ENCODE measurements at places on chromosomes 13 and 19.
A peak's percentile ranks its signal among the peaks of the same experiment; 100 is the strongest.

DNA sequence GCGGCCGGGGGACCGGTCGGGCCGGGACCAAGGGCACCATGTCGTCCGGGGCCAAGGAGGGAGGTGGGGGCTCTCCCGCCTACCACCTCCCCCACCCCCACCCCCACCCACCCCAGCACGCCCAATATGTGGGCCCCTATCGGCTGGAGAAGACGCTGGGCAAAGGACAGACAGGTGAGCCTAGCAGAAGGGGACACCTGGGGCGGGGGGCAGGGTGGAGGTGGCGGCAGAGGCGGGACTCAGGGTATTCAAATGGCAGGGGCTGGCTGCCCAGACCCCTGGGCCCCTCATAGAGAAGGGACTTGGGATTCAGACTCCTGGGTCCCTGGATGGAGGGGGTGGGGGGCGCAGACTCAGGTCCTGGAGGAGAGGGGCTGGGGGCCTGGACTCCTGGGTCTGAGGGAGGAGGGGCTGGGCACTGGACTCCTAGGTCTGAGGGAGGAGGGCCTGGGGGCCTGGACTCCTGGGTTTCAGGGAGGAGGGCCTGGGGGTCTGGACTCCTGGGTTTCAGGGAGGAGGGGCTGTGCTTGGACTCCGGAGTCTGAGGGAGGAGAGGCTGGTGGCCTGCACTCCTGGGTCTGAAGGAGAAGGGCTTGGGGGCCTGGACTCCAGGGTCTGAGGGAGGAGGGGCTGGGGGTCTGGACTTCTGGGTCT is 735 bp downstream of the BRSK1 start:
- H3K4me3 ChIP-seq: no peak overlapping the region
- H3K36me3 ChIP-seq: no peaks in the 10 kb centered on the region
- no peaks in the 10 kb centered on the region for H3K27me3 ChIP-seq
- no peak overlapping the region for H3K27ac ChIP-seq

DNA sequence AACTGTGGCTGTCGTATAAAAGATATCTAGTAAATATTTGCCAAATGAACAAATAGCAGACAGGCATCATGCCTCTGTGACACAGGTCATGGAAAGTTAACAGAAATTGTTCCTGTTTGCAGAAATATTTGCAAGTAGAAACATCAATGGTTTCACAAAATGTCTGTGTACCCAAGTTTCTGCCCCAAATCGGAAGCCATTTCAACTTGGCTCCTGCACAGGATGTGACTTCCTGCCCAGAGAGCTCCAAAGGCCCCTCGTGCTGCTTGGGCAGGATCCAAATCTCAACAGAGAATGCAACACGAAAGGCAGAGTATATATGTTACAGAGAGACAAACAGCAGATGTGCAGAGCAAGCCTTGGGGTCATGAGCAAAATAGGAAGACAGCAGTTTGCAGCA is 95.5 kb upstream of the SERP2 start:
- H3K27me3 ChIP-seq: no peaks in the 10 kb centered on the region
- peak; percentile 44 for DNase-seq
- peaks cover 38% of the 10 kb centered on the region for H3K4me1 ChIP-seq
- no peak overlapping the region for H3K4me3 ChIP-seq
- H3K27ac ChIP-seq: no peak overlapping the region

DNA sequence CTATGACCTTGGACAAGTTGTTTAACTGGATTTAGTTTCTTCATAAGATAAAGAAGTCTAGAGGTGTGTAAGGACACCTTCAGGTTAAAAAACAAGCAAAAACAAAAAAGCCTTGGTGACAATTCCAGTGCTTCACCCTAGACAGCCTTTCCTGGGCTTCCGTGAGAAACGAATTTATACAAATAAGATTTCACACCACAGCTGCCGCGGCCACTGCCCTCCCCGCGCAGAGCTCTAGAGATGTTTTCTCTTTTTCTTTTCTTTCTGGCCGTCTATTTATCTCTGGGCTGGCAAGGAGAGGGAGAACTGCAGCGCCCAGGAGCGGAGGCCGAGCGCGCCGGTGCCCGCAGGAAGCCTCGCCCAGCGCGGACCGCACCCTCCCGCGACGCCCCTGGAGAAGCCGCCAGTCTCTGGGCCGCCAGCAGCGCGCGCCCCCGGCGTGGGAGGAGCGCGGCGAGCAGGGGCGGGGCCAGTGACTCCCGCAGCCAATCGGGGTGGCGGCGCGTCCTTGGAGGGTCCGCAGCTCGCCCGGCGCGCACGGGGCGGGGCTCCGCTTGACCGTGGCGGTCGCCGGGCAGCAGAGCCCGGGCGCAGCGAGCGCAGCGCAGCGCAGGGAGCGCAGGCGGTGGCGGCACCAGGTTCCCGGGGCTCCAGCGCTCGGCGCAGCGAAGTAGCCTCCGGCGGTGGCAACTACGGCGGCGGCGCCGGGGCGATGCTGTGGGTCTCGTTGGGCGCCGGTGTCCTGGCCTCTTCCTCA is 107.0 kb downstream of the RXFP2 start:
- H3K36me3 ChIP-seq: no peaks in the 10 kb centered on the region
- peaks cover 11% of the 10 kb centered on the region for H3K4me1 ChIP-seq
- H3K27me3 ChIP-seq: peaks cover 8% of the 10 kb centered on the region
- no peak overlapping the region for H3K27ac ChIP-seq

DNA sequence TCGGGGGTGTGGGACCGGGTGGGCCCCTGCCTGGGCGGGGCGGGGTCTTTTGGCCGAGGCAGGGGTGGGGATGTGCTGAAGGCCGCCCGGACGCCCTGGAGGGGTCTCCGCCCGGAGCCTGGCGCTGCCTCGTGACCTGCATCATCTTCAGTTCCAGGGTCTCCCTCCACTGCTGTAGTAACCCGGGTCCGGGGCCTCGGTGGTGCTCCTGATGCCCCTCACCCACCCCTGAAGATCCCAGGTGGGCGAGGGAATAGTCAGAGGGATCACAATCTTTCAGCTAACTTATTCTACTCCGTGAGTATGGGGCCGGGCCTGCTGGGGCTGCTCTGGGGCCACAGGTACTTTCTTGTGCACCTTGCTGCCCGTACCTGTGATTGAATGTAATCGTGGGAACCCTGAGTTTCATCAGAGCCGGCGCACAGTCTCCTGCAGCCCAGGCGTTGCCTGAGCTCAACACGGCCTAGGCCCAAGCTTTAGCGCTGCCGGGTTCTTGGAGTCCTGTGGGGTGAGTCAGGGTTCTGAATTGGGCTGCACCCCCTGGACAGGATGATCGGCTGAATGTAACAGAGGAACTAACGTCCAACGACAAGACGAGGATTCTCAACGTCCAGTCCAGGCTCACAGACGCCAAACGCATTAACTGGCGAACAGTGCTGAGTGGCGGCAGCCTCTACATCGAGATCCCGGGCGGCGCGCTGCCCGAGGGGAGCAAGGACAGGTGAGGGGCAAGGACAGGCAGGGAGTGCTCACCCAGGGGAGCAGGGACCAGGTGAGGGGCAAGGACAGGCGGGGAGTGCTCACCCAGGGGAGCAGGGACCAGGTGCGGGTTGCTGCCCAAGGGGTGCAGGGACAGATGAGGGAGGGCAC is 10.5 kb downstream of the PEAK3 start:
- H3K36me3 ChIP-seq: peaks cover 27% of the 10 kb centered on the region
- peaks cover 61% of the 10 kb centered on the region for H3K4me1 ChIP-seq
- no peak for DNase-seq
- peak overlapping the region; percentile 15 for H3K27ac ChIP-seq
- H3K4me3 ChIP-seq: peak overlapping the region; percentile 95

- no peaks in the 10 kb centered on the region for H3K27me3 ChIP-seq
- H3K36me3 ChIP-seq: no peaks in the 10 kb centered on the region
- DNase-seq: no peak
- H3K4me1 ChIP-seq: no peaks in the 10 kb centered on the region
These were observed 406.3 kb downstream of the DCT start for GRCh38 chr13:94073007-94073744.

DNA sequence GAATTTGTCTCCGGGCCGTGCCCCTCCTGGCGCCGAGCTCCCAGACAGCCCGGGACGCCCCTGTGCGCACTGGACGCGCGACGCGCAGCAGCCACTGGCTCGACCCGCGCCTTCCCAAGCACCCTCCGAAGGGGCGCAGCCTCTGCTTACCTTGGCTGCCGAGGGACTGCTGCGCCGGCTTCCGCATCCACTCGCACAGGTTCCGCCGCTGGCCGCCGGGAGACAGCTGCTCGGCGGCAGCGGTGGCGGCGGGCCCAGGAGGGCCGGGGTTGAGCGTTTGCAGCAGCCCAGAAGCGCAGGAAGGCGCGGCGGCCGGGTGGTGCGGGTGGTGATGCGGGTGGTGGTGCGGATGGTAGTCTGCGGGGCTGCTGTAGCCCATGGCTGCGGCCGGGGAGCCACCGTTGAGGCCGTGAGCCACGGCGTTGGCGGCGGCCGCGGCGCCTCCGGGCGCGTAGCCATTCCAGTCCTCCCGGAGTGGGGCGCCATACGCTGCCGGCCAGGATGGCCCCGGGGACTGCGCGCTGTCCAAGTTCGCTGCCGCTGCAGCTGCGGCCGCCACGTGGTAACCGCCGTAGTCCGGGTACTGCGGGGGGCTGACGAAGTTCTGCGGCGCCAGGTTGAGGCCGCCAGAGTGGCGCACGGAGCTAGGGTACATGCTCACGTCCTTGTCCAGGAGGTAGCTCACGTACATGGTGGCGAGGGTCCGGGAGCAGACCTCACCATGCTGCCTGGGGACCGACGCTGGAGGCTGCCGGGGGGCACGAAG is 616 bp downstream of the CDX2 start:
- peaks cover 99% of the 10 kb centered on the region for H3K27me3 ChIP-seq
- no peaks in the 10 kb centered on the region for H3K36me3 ChIP-seq
- no peak overlapping the region for H3K4me3 ChIP-seq
- H3K4me1 ChIP-seq: no peaks in the 10 kb centered on the region
- H3K27ac ChIP-seq: no peak overlapping the region
- no peak for DNase-seq

- peaks cover 51% of the 10 kb centered on the region for H3K4me1 ChIP-seq
- peak within 1 kb of the TSS; percentile 33 for H3K27ac ChIP-seq
- no peaks in the 10 kb centered on the region for H3K27me3 ChIP-seq
- peaks cover 34% of the 10 kb centered on the region for H3K36me3 ChIP-seq
- DNase-seq: peak; percentile 99
- H3K4me3 ChIP-seq: peak within 1 kb of the TSS; percentile 71
These were observed at the start of gene LENG9 for GRCh38 chr19:54463531-54464043. LENG9 (minus strand) TSS chr19:54463778; CDS start chr19:54463526, 252 bp downstream.

- H3K4me1 ChIP-seq: peaks cover 16% of the 10 kb centered on the region
- no peaks in the 10 kb centered on the region for H3K27me3 ChIP-seq
- peaks cover 4% of the 10 kb centered on the region for H3K36me3 ChIP-seq
- DNase-seq: peak; percentile 59
- H3K27ac ChIP-seq: peak overlapping the region; percentile 47
These were observed 1.0 kb upstream of the KRI1 start for GRCh38 chr19:10566658-10567410.

GRCh38 chr19:3061182-3062161 is 823 bp downstream of the TLE5 start:
- no peaks in the 10 kb centered on the region for H3K27me3 ChIP-seq
- H3K36me3 ChIP-seq: peaks cover 23% of the 10 kb centered on the region
- H3K27ac ChIP-seq: peak overlapping the region; percentile 40
- peak overlapping the region; percentile 76 for H3K4me3 ChIP-seq
- H3K4me1 ChIP-seq: peaks cover 40% of the 10 kb centered on the region
- peak; percentile 84 for DNase-seq

GRCh38 chr13:53126841-53127245 is 98.2 kb downstream of the OLFM4 start:
- H3K4me1 ChIP-seq: no peaks in the 10 kb centered on the region
- DNase-seq: no peak
- no peaks in the 10 kb centered on the region for H3K36me3 ChIP-seq
- H3K4me3 ChIP-seq: no peak overlapping the region
- no peaks in the 10 kb centered on the region for H3K27me3 ChIP-seq

- H3K4me1 ChIP-seq: no peaks in the 10 kb centered on the region
- H3K4me3 ChIP-seq: no peak overlapping the region
- no peak overlapping the region for H3K27ac ChIP-seq
- H3K36me3 ChIP-seq: no peaks in the 10 kb centered on the region
- H3K27me3 ChIP-seq: no peaks in the 10 kb centered on the region
These were observed 242.0 kb downstream of the NDFIP2 start for GRCh38 chr13:79722885-79723445.

GRCh38 chr13:40139896-40140520 is 484.5 kb downstream of the COG6 start:
- DNase-seq: no peak
- H3K27ac ChIP-seq: no peak overlapping the region
- no peaks in the 10 kb centered on the region for H3K27me3 ChIP-seq
- no peak overlapping the region for H3K4me3 ChIP-seq
- peaks cover 16% of the 10 kb centered on the region for H3K4me1 ChIP-seq
- no peaks in the 10 kb centered on the region for H3K36me3 ChIP-seq

DNA sequence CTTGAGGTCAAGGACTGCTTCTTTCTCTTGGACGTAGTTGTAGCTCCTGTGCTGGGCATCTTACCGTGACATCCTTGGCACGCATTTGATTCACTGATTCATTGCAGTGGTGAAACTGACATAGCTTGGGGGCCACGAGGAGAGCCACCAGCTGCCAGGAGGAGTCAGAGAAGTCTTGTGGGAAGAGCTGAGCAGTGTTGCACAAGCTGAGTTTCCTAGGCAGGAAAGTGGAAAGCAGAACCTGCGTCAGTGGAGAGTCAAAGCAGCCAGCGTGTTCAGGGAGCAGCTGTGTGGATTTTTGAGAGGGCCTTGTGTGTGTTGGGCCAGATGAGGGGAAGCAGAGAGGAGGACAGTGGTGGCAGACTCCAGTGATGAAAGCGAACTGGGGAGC is 5.3 kb upstream of the GPR183 start:
- no peak overlapping the region for H3K4me3 ChIP-seq
- H3K4me1 ChIP-seq: peaks cover 59% of the 10 kb centered on the region
- DNase-seq: peak; percentile 88
- peak overlapping the region; percentile 39 for H3K27ac ChIP-seq
- no peaks in the 10 kb centered on the region for H3K27me3 ChIP-seq

- H3K4me1 ChIP-seq: peaks cover 34% of the 10 kb centered on the region
- peak; percentile 42 for DNase-seq
- peak overlapping the region; percentile 33 for H3K4me3 ChIP-seq
- no peaks in the 10 kb centered on the region for H3K36me3 ChIP-seq
- peak overlapping the region; percentile 70 for H3K27ac ChIP-seq
- H3K27me3 ChIP-seq: no peaks in the 10 kb centered on the region
These were observed 1.0 kb downstream of the KDM4B start for GRCh38 chr19:4969772-4970531.

- no peak for DNase-seq
- no peaks in the 10 kb centered on the region for H3K4me1 ChIP-seq
- H3K36me3 ChIP-seq: peaks cover 4% of the 10 kb centered on the region
- no peaks in the 10 kb centered on the region for H3K27me3 ChIP-seq
These were observed 64.0 kb downstream of the DNAJC3 start for GRCh38 chr13:95740979-95741320.

DNA sequence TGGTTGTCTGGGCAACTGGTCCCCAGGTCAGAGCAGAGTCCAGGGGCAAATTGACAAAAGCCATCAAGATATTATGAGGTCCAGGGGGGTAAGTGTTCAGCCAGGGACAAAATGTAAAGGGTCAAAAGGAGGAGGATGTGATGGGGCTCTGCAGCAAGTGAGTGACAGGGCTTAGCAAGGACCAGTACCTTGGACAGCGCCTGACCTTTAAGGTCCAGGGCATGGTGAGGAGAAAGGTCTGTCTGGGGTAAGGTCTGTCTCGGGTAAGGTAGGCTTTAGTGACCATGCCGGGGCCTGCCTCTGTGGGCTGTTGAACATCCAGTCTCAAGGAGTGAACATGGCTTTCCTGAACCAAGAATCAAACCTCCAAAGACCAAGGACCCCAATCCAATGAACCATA is 6.3 kb upstream of the ZNF358 start:
- peak; percentile 31 for DNase-seq
- no peak overlapping the region for H3K27ac ChIP-seq
- H3K4me1 ChIP-seq: peaks cover 10% of the 10 kb centered on the region
- no peak overlapping the region for H3K4me3 ChIP-seq
- no peaks in the 10 kb centered on the region for H3K36me3 ChIP-seq
- H3K27me3 ChIP-seq: no peaks in the 10 kb centered on the region

All from common myeloid progenitor, CD34-positive (primary cell).